ENCODE measurements at places on chromosomes 6 and 20. TPM values are rescaled to one million over a fixed set of nuclear protein-coding genes. Genes with fewer than 3 reads are reported as not detected.
A peak's percentile ranks its signal among the peaks of the same experiment; 100 is the strongest.

FAM162B gene
- total RNA-seq: not detected

SIM1 gene
- total RNA-seq: not detected

ARMC2 gene
- not detected for total RNA-seq

MRPL18 gene
- 105 TPM for total RNA-seq

BANF2 gene
- not detected for total RNA-seq

DNA sequence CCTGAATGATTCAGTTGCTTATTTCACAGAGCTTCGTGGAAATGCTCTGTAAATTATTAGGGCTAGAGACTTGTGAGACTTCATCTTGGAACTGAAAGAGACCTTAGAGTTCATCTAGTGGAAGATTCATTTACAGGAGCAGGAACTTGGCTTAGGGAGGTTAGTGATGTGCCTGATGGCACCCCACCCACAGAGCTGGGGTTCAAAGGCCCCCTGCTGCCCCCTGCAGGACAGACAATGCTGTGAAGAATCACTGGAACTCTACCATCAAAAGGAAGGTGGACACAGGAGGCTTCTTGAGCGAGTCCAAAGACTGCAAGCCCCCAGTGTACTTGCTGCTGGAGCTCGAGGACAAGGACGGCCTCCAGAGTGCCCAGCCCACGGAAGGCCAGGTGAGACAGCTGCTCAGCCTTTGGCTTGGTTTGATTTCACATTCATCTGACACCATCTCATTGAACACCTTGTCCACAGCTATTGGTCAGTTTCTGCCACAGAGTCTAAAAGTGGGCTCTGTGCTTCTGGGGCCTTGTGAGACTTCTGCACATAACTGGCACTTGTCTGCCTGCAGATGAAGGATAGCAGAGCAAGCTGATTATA, 25.1 kb downstream of the MYBL2 start:
- peak; percentile 58 for DNase-seq

GRCh38 chr6:140380427-140381218, 1006.2 kb upstream of the CITED2 start:
- no peak for DNase-seq

GRCh38 chr6:39935241-39935640, 979 bp upstream of the MOCS1 start:
- DNase-seq: no peak

GRCh38 chr6:43668151-43669028, 19.2 kb downstream of the MRPS18A start:
- DNase-seq: peak; percentile 69

DNA sequence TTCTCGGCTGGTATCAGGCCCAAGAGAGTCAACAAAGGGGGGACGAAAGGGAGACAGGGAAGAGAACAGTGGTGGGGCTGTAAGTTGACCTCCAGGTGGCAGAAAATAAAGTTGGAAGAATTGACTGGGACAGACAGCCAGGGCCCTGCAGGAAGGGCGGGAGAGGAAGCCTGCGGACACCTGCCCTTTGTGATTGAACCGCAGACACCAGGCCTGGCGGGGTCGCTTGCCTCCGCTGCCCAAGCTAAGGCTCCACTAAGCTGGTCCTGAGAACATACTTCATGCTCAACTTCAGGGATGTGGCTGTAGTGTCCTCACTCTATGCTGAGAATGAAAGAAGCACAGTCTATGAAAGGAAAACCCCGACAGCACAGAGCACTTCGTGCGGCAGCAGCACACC, 53.8 kb downstream of the RPP40 start:
- DNase-seq: no peak

DNA sequence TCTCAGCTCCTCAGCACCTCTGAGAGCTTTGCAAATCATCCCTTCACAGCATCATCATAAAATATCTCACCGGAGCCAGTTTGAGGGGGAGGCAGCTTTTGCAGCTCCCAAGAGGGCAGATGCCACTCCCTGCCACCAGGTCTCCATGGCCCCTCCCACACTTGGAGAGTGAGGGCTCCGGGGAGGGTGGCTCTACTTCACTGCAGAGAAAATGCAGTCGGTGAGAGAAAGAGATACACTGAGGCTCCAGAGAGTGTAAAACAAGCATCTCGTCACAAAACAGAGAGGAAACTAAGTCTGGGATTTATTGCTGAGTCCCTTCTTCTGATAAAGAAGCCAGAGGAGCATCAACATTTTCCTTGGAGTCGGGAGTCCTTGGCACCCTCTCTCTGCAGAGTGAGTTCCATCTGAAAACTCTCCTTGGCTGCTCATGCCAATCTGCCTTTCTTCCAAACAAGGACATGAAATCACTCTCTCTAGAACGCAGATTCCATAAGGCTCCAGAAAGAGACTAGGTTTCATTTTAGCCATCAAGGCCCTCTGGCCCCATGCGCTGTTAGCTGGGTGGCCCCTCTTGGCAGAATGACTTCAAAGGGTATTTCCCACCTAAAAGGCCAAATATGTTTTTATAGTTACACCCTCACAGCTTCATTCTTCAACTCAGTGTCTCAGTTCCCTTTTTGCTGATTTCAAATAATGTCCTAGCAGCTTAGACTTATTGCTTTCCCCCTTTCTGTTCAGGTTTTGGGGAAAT, 70.6 kb upstream of the F13A1 start:
- no peak for DNase-seq

DNA sequence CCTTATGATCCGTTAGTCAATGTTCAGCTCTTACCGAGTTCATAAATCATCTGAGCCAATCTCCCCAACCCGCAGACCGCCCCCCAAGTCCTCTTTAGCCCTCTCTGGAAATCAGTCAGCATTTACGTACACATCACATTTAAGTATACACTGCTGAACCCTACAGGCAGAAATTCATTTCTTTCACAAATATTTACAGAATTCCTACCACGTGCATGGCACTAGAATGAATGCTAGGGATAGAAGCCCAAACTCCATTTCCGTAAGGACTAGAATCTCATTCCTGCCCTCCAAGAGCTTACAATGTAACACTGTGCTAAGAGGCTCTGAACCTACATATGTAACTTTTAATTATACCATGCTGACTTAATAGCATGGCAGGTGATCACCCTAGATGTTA, 1.8 kb downstream of the OSER1 start:
- no peak for DNase-seq

GRCh38 chr20:47258745-47259695, 97.5 kb downstream of the ZMYND8 start:
- DNase-seq: no peak

DNA sequence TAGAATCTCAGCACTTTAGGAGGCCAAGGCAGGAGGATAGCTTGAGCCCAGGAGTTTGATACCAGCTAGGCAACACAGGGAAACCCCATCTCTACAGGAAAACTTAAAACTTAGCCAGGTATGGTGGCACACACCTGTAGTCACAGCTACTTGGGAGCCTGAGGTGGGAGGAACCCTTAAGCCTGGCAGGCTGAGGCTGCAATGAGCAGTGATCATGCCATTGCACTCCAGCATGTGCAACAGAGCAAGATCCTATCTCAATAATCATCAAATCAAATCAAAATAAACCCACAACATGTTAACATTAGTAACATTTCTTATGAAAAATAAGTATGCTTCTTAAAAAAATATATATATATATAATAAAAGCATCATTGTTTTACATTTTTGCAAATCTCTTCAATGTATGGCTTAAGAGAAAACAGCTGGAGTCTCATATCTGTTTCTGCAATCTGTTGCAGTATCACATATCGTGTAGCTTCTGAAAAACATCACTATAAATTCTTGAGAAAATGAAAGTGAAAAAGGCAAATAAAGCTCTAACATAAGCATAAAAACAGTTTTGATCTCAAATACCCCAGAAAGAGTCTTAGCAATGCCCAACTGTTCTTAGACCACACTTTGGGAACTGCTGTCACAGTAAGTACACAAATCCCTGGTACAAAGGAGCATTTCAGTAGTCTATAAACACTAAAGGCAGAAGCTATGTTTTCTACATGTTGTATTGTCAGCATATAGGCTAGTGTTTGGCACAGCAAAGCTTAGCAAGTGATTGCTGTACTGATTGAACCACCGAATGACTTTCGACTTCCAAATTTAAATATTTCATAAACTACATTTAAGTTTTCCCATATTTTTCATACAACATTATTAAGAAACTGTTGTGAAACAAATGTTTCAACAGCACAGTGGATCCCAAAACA, 8.0 kb downstream of the MMUT start:
- DNase-seq: no peak

- no peak for DNase-seq
Observed at GRCh38 chr6:44061375-44062104, 65.7 kb downstream of the MRPL14 start.
